ENCODE measurements at places on chromosomes 12 and 14. TPM values are rescaled to one million over a fixed set of nuclear protein-coding genes. Genes with fewer than 3 reads are reported as not detected.

Gene ALG10
- 5.7 TPM for total RNA-seq

Gene TSHR
- not detected for total RNA-seq

Gene OTX2
- not detected for total RNA-seq

Gene SLC38A4
- total RNA-seq, result 2.4 TPM
